Mesenchymal stem cell (in vitro differentiated cells and primary cell): ENCODE measurements at places on chromosomes 2 and 18.

DNA sequence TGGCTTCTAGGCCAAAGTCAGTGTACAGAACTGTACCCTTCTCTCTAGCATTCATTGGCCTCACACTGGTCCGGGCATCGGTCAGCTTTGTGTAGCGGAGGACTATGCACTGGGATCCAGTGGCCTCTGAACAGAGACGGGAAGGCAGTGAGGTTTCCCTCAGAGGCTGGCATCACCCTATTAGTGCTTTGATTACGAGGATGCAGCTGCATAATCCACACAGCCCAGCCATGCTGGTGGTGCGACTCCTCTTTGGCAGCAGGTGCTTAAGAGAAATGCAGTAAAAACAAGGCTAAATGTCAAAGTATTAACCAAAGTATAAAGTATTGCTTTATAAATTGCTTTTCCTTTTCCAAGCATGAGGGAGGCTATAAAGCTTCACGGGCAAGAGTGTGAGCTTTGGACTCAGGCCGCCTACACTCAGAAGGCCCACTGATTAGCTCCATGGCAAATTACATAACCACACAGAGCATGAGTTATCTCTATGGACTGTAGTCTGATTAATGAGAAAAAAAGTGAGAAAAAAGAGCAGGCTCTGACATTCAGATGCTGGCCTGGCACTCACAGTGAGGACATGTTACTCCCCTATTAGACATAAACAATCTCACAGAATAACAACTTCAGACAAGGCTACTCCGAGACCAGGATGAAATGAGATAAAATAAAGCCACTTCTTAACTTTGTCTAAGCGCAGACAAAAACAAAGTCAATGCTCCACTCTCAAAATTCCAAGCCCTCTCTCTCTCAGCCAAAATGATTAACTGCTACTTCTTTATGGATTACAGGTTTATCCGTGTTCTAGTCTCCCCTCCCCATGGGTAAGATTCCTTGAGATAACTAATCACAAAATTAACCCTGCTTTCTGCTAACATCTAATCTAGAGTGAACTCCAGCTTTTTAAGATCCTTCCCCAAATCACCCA is 6.4 kb upstream of the CRYGC start:
- no peak for DNase-seq

DNA sequence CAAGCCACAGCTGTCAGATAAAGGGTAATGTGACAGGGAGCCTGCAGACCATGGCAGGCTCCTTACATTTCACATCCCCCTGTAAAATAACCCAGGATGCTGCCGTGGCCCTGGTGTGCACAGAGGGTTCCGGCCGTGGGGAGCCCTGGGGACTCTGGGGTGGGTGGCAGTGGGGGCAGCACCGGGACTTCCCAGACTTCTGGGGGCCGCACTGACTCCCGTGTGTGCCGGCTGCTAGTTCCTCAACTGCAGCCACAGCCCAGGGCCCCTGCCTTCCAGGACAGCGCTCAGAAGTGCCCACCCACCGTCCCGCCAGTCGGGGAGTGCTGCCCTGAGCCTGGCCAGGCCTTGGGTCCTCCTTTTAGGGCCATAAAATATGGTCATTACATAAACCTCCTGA is 56.5 kb downstream of the CIB4 start:
- no peak for DNase-seq

DNA sequence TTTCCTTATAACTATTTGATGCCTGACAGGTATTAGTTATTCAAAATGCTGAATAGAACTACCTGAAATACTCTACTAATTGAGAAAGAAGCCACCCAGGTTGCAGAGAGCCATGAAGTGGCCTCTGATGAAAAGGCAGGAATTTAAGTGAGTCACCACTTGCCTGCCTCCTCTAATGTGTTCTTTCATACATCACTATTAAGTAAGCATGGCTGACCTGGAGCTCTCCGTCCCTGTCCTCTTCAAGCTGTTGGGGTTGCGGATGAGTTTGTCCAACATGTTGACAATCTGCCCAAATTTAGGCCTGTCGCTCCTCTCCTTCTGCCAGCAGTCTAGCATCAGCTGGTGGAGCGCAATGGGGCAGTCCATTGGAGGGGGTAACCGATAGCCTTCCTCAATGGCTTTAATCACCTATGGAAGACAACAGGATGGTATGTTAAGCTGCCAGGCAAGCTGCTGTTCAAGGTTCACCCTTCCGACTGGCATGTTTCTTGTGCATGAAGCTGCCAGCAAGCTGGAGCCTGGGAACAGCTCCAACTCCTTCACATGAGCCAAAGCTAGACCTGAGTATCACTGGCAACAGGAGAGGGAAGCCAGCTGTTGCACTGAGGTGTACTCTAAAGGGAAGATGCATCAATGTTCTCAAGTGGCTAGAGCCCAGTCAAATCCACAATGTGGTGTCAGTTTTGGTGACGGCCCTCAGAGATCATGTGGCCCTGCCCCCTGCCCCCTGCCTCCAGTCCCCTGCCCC is 142.2 kb downstream of the EPHA4 start:
- DNase-seq: peak; percentile 17

DNA sequence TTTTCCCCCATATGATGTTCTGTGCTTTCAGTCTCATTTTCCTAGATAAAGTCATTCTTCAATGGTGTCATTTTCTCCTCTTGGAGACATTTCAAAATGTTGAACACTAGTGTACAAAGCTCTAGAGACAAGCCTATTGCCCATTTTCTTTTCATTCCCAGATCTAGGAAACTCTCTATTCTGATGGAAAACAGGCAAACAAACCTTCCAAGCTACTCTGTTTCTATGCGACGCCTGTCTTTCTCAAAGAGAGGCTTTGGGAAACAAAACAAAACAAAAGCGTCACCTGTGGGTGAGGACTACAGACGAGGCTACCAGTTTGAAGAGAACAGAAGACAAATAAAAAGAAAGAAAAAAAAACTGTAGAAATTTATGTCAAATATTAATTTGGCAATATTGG is 311.0 kb downstream of the CBLN2 start:
- no peak for DNase-seq

DNA sequence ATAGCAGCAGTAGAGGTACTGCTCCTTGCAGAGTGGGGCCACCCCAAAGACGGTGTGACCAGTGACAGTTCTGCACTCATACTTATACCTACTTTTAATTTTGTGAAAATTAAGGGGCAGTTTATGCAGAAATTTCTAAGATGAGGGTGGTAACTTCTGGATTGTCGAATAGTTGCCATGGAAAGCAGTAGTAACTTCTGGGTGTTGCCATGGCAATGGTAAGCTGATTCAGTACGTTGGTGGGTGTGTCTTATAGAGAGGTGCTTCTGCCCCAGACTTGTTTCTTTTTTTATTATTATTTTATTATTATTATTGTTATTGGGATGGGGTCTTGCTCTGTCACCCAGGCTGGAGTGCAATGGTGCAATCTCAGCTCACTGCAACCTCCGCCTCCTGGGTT is 82.8 kb upstream of the L3MBTL4 start:
- no peak for DNase-seq

DNA sequence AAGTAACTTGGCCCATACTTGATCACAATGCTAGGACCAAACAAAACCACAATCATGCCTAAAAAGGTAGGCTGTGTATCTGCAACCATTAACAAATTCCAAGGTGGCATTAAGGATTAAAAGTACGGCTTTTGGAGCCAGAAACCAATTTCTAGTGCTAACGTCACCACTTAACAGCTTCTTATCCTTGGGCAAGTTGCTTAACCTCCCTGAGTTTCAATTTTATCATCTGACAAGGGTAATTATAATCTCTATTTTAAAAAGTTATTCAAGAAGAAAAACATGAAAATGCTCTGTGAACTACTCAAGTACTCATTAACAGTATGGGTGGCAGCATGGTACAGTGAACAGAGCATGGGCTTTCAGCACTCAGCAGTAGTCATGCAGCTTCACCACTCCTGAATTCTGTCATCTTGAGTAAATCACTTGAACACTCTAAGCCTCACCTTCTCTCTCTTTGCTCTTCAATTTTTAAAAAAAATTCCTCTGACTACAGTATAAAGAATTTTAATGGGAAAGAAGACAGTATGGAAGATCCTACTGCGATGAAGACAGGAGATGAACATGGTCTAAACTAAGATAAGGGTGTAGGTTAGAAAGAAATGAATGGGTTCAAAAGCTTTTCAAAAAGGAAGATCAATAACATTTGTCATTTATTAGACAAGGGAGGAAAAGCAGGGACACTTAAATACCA is 69.2 kb downstream of the SS18 start:
- no peak for DNase-seq

DNA sequence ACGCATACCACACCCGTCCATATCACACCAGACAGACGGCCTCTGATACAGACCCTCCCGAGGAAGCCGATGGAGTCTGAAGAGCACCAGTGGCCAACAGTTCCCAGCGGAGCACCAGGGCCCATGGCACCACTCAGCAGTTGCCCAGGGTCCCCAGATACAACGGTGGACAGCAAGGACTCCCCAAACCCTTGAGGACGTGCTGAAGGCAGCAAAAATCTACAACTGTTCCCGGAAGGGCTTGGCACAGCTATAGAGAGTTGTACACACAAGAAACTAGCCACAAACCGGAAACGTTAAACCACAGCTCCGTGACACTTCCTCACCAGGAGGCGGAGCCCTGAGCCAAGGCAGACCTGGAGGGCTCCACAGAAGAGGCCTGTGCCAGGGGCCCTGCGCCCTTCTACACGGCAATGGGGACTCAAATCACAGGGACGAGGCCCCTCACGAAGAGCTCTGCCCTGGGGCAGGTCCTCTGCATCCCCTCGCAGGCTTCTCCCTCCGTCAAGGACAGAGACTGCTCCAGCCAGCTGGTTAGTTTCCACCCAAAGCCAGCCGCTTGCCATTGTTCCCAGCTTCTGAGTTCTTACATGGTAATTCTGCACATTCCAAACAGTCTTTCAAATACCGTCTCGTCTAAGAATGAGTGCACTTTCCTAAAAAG is 133.4 kb downstream of the HDAC4 start:
- DNase-seq: peak; percentile 67

DNA sequence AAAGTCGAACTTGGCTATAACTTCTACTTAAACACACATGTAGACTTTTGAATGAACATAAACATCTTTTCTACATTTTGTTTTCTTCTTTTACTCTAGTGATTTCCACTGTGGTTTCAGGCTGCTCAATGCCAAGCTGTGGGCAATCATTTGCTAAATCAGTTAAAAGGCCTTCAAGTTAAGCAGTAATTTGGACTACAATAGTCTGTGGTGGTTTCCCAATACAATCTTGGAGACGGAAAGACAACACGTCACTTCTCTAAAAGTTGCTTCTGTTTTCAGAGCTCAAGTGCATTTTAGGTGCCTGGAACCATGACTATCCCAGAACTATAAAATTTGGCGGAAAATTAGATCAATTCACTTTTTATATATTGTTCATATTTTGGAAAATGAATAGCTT is 69.4 kb downstream of the TXNL1 start:
- DNase-seq: no peak

DNA sequence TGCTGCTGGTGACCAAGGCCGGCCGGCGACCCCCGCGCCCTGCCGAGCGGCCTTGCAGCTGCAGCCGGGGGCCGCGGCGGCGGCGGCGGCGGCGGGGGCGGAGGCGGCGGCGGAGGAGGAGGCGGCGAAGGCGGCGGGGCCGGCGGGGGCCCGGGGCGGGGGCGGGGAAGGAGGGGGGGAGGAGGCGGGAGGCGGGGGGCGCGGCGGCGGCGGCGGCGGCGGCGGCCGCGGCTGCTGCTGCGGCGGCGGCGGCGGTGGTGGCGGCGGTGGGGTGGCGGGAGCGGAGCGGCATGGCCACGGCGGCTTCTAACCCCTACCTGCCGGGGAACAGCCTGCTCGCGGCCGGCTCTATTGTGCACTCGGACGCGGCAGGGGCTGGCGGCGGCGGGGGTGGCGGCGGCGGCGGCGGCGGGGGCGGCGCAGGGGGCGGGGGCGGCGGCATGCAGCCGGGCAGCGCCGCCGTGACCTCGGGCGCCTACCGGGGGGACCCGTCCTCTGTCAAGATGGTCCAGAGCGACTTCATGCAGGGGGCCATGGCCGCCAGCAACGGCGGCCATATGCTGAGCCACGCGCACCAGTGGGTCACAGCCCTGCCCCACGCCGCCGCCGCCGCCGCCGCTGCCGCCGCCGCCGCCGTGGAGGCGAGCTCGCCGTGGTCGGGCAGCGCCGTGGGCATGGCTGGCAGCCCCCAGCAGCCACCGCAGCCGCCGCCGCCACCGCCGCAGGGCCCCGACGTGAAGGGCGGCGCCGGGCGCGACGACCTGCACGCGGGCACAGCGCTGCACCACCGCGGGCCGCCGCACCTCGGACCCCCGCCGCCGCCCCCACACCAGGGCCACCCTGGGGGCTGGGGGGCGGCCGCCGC is 1.5 kb downstream of the POU3F3 start:
- no peak for DNase-seq

GRCh38 chr2:237540223-237540775 is 26.1 kb upstream of the PRLH start:
- DNase-seq: no peak

DNA sequence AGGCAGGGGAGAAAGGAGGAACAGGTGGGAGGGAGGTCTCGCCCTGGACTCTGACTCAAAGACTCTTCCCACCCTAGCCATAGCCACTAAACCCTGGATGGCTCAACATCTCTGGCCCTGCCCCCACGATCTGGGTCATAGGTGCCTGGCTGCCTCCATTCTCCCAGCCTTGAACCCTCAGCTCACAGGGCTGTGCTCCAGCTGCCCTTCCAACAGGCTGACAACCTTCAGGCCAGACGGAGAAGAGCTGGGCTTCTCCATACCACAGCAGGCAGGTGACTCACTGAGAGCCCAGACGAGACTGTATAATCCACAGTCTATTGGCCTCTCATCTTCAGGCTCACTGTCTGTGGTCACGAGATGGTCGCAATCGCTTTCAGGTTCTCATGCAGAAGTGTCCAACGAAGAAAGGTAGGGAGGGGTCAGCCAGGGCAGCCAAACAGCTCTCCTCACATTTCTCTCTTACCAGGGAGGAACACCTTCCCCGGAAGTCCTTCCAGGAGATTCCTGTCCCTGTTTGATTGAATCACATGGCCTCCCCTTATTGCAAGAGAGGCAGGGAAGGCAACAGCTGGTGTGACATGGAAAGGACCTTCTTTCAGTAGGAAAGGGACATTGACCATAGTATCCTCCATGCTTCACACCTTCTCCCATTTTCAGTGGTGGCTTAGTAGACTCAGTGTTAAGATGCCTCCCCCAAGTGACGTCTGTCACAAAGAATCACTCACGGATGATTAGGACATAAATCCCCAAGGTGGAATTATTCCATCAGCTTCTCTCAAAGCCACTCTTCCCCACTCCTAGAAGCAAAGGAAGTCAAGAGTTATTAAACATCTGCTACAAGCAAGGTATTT is 100.1 kb downstream of the MRO start:
- DNase-seq: no peak

DNA sequence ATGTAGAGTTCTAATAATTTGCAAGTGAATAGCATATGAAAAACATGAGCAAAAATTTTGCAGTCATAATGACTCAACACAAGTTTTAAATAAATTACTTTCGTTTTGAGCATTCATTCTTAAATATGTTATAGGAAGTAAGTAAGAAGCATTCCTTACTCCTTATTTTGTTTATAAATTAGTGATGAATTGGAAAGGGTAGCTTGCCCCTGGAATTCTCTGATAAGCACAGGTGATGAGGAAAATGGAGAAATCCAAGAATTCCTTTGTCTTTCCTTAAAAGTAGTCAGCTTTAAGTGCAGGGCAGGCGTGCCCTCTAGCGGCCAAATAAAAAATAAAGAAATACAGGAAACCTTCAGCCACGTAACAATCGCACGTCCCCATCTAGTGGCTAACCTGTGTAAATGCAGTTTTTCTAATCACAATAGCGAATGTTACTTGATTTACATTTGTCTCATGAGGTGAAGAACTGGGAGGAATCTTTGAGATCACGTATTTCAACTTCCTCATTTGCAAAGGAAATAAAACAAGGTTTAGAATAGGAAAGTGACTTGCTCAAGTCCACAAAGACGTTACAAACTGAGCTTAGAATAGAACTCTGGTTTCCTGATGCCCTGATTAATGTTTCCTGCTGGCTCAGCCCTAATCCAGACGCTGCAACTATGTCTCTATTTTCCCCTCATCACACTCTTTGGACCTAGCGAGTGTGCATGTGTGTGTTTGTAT is 47.2 kb upstream of the ZNG1B start:
- DNase-seq: peak; percentile 75
